AG20443 (cell line): ENCODE measurements at places on chromosomes 1 and 21.

- no peak for DNase-seq
Measured at GRCh38 chr21:36756527-36756926, 57.6 kb downstream of the SIM2 start.

- no peak for DNase-seq
Measured at GRCh38 chr1:12012560-12013316, 6.6 kb upstream of the MIIP start.

DNA sequence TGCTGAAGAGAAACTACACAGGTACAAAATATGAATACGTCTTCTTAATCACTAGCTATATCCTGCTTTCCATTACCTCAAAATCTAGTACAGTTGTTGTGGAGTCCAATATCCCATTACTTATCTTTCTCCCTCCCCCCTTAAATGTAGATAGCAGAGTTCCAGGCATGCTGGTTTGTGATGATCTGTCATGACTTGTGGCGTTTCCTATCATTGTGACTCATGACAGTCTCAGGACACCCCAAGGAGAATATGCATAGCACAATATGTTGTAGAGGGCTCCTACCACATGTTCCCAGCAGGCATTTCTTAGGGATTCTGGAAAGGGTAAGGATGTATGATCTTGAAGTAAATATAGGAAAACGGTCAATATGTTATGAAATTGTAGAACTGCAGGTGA, 206.9 kb downstream of the USH2A start:
- DNase-seq: no peak

- DNase-seq: no peak
Measured at GRCh38 chr1:25501235-25502058, 42.0 kb upstream of the LDLRAP1 start.

GRCh38 chr1:54842963-54843362, 41.8 kb upstream of the TTC22 start:
- DNase-seq: no peak

GRCh38 chr21:32442566-32443318, 30.2 kb downstream of the EVA1C start:
- no peak for DNase-seq

DNA sequence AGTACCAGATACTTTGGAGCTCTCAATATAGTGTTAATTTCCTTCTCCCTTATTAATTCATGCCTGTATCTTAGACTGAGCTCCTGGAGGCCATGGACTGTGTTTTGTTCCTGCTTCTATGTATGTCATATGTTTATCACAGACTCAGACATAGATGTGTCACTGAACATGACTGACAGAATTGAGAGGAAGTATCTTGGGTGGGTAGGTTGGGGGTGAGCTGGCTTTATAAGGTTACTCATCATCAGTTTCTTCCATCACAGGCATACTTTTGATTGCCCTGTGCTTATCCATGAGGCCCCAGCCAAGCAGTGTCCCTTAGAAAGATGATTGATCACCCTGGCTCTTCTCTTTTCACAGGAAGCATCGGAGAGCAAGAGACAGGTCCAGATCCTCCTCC, 5.6 kb upstream of the SH3D21 start:
- no peak for DNase-seq

DNA sequence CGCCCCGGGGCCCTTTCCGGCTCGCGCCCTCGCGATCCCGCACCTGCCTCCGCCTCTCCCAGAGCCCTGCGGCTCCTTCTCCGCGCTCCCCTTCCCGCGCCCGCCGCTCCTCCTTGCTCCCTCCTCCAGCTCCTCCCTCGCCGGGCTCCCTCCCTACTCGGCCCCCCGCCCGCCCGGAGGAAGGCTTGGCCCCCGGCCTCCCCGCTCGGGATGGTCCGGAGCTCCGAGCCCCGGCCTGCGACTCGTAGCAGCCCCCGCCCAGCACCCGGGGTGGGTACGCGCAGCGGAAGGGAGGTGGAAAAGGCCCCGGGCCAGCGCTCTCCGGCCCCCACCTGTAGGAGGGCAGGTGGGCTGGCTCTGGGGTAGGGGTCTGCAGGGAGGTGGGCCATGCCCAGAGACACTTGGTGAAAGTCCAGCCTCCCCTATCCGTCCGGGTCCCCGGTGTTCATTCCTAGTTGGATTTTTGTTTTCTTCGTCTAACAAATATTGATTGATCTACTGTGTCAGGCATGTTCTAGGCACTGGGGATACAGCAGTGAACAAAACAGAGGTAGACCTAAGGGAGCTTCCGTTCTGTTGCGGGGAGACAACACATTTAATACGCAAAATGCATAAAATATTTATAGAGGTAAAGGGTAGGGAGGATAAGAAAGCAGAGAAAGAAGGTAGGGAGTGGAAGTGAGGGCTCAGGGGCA, at the start of gene HTR1D:
Gene HTR1D (minus strand): TSS at position 82 of the 695 bp plus-strand sequence. CDS start 23,283 bp downstream, outside the sequence.
- peak; percentile 48 for DNase-seq

- no peak for DNase-seq
Measured at GRCh38 chr1:1425426-1425752, 4.3 kb upstream of the ANKRD65 start.

- peak; percentile 20 for DNase-seq
Measured at GRCh38 chr1:231387770-231388669, 34.1 kb downstream of the EGLN1 start.

- DNase-seq: peak; percentile 62
Measured at GRCh38 chr21:36149788-36150711, 6.6 kb upstream of the DOP1B start.

GRCh38 chr1:209822706-209823105, 5.1 kb upstream of the UTP25 start:
- DNase-seq: no peak

DNA sequence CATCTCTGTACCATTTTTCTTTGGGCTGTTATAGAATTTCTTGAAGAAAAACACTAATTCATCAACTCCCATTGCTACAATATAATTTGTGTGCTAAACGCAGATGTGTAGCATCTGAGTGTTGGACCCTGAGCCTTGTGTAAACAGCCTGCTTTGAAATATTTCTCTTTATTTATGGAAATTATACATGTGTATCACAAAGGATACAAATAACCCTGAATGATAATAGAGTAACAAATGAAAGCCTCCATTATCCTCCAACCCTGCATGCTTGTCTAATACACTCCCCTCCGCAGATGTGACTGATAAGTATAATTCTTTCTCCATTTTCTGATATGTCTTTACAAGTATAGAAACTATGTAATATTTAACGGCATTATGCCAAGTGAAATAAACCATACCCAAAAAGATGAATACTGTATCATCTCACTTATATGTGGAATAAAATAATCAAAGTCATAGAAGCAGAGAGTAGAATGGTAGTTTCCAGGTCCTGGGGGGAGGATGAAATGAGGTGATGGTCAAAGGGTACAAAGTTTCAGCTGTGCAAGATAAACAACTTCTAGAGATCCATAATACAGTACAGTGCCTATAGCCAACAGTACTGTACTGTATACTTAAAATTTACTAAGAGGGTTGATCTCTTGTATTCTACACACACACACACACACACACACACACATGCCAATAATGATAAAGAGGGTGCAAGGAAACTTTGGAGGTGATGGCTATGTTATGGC, 2.8 kb upstream of the ADAM30 start:
- DNase-seq: no peak

DNA sequence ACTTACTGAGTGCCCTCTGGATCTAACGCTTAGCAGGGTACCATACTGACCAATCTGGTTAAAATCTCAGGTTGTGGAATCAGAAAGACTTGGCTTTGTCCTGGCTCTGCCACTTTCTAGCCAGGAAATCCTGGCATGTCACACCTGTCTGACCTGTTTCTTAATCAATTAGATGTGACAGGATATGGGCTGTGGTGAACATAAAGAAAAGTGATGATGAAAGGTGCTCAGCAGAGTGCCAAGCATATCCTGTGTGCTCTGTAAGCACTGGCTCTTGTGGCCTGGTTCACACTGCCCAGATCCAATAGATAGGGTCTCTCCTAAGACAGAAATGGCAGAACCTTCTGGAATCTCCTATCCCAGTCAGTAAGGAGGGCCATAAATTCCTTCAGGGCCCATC, 53.9 kb downstream of the PHC2 start:
- DNase-seq: no peak
